ENCODE measurements at places on chromosomes 7 and 10.

- DNase-seq = no peak
These were observed 58.5 kb downstream of the GRID1 start for GRCh38 chr10:86308056-86308455.

DNA sequence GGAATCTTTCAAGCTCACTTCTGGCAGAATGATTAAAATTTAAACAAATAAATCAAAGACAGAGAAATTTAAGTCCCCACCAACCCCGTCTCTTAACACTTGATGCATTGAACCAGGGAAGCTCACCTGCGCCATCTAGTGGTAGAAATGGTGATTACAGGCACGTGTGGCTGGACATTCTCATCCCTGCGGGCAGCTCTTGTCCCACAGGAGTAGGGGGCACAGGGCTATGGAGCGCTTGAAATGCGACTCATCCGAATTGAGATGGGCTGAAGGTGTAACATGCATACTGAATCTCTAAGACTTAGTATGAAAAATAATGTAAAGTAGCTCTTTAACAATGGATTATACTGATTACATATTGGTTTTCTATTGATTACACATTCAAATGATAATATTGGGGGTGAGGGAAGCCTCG, 24.8 kb upstream of the SLIT1 start:
- peak; percentile 27 for DNase-seq

DNA sequence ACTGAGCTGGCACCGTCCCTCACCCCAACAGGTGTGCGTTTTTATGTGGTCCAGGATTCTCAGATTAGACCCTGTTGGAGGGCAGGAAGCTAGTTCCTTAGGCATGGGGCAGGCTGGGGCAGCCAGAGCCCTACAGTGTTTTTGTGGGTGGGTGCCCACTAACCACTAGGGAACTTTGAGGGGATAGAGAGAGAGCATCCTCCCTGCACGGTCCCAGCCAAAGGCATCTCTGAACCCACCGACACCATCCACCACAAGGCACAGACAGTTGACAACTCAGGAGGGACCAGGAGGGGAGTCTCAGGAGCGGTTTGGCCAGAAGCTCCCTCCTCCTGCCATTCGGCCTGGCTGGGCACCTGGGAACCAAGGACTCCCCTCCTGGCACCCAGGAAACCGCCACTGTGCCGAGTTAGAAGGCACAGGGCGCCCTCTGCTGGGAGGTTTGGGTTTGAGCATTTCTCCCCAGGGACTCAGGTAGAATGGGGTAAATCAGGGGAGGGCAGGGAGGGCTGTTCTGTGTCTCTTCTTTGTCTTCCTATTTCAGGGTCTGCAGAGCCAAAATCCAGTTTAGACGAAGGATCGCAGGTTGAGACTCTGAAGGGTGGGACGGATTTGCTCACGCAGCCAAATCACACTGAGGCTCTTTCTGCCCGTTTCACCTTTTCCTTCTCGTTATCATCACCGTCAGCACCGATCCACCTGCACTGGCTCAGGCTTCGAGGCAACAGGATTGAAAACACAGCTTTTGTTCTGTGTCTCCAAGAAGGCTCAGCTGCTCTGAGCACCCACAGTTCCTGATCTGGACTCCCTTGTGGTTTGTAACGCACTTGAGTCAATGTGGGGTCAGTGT, 84.8 kb upstream of the COL13A1 start:
- peak; percentile 22 for DNase-seq

DNA sequence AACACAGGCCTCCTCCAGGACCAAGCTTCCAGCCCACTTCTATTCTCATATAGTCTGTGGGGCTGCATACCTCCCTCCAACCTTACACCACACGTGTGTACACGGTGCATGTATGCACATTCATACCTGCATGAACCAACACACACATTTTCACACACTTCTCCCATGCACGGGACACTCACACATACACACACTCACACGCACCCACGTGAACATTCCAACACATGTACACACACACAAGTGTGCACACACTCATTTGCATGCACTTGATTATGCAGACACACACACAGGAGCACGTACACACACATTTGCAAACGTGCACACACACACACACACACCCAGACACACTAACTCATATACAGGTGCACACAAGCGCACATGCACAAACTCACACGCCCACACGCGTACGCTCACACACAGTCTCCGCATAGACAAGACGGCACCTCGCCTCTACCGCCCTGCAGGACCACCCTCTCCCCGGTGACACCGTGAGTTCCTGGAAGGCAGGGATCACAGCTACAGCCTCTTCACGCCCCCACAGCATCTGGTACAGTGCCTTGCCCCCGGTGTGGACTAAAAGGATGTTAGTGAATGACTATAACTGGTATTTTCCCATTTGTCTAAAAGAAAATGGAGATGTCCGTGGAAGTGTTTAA, 263.8 kb downstream of the PTPRN2 start:
- DNase-seq = no peak

Measured in NCI-H748 treated with DMSO at 0.1 percent for 48 hours (cell line).